Cardiac muscle cell (in vitro differentiated cells and primary cell): ENCODE measurements at places on chromosomes 13 and 19. TPM values are rescaled to one million over a fixed set of nuclear protein-coding genes. Genes with fewer than 3 reads are reported as not detected.

DNA sequence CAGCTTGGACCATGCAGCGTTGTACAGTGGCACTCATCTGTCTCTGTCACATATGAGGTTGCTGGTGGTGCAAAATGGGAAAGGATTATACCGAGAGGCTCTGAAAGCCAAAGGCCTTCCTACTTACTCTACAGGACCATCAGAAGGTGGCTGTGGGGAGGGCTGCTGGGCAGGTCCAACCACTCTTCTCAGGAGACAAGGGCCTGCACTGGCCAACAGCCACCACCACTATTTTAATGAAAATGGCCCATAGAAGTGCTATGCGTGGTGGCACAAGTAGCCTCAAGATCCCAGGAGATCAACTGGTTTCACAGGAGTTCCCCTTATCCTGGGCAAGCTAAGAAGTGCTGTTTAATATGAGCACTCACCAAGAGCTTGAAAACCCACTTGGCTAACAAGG is 52.3 kb downstream of the MRPL57 start:
- DNase-seq: no peak

DNA sequence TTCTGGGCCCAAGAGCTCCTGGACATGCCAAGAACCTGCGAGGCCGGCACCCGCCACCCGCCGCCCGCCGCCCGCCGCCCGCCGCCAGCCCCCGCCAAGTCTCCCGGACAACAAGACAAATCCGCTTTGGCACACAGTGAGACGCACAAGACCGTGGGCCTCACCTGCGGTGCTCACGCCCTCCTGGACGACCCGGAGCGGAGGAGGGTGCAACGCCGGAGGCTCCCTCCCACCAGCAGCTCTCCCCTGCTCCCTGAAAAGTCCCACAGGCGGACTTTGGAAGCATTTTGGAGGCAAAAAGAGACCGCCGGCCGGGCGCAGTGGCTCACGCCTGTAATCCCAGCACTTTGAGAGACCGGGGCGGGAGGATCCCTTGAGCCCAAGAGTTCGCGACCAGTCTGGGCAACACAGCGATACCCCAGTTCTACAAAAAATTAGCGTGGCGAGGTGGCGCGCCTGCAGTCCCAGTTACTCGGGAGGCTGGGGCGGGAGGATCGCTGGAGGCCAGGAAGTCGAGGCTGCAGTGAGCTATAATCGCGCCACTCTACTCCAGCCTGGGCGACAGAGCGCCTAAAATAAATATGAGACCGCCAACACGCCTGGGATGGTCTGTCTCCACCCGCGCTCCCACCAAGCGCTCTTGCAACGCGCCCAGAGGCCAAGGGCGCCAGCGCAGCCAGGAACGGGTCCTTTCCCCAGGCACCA is 783 bp downstream of the RHPN2 start:
- DNase-seq: no peak

DNA sequence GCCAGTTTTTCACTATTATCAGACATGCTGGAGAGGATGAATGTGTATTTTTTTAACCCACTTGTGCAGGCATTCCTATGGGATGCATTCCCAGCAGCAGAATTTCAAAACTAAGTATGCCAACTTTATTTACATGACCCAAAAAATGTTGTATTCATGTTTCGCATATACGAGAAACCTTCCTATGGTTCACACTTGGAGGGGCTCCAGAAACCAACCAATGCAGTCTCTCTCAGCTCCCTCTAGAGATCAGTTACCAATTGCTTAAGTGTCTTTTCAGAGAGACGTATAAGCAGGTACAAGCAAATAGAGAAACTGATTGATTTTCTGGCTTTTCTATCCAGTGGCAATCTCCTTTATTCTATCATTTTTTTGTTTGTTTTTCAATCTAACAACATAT is 5.5 kb upstream of the PTOV1 start:
- no peak for DNase-seq

- DNase-seq: peak; percentile 85
Observed at GRCh38 chr13:30340331-30341250, 33.2 kb upstream of the KATNAL1 start.

DNA sequence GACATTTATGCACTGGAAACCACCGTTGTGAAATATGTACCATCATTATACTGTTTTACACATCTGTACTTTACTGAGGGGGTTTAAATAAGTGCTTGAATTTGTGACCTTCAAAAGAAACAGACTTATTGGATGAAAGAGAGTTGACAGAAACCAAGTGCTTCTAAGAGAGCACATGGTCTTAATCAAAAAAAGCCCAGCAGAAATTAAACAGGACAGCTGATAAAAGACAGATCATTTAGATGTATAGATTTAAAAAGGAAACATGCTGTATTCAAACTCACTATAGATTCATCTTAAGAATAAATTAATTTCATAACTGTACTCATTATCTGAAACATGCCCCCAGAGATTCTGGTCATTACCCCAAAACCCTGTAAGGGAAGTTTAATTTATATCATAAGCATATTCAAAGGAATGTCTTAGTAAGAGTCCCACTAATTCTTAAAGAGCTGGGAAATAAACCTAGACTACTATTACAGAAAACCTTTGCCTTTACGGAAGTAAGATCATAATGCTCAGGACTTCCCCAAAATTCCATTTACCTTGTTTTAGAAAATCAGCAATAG is 421.8 kb downstream of the DCT start:
- DNase-seq: peak; percentile 29

DNA sequence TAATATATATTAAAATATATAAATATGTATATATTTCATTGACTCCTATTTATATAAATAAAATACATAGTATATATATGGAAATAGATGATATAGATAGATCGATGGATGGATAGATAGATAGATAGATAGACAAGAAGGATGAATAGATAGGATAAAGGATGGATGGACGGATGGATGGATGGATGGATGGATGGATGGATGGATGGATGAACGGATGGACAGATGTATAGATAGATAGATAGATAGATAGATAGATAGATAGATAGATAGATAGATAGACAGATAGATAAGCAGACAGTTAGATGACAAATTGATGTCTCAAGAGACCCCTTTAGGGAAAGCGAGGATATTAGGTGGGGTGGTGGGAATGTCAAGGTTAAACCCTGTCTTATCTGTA is 15.1 kb downstream of the CYP4F11 start:
- no peak for DNase-seq

DNA sequence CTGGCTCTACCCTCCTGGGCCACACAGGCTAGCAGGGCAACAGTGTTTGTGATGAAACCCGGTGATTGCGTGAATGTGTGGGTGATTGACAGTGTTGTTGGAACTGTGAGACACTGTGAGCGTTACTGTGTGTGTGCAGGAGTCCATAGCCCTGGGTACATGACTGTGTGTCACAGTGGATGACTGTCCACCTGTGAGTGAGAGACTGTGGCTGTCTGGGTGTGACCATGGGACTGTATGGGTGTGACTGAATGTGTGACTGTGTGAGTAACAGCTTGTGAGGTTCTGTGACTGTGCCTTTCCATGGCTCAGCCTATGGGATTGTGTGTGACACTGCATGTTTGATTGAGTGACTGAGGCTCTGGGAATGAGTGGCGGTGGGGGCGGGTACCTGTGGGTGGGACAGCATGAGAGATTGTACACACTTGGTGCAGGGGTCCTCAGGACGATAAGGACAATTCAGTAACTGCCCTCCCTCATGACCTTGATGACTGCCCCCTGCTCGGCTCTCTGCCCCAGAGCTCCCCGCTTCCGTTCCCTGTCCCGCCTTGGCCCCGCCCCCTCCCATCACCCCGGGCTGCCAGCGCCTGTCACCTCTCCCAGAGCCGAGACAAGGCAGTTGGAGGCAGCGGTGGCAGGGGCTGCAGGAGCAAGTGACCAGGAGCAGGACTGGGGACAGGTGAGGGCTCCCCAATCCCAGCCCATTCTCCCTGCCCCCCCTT is at the start of gene GIPR:
Gene GIPR (plus strand): TSS at position 602 of the 722 bp plus-strand sequence. CDS start 1,300 bp downstream, outside the sequence.
- peak; percentile 85 for DNase-seq

DNA sequence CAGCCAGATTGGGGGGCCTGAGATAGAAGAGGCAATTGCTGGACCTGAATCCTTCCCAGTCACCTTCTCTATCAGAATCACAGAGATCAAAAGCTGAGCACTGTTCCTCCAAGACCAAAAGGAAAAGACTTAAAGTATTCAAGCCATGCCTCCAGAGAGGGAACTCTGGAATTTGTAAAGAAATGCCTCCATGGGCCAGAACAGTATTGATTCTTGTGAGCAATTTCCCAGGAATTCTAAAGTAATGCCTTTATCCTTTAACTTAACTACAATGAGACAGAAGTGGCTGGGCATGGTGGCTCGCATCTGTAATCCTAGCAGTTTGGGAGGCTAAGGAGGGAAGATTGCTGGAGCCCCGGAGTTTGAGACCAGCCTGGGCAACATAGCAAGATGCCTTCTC is 148.8 kb downstream of the FLT1 start:
- DNase-seq: no peak

DNA sequence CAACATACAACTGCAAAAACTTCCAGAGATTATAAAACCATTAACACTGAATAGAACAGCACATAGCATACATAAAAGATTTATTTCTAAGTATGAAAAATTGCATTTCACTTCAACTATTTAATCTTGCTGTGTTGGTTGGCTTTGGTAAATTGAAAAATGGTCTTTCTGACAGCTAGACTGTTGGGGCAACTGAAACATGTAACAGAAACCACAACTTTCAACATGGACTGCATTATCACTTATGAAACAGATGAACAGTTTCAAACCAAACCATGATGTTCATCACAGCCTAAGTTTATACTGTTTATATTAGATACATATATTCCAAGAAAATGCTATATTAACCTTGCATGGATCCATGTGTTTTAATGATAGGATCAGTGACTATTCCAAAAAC is 324.1 kb upstream of the PCDH9 start:
- no peak for DNase-seq

DNA sequence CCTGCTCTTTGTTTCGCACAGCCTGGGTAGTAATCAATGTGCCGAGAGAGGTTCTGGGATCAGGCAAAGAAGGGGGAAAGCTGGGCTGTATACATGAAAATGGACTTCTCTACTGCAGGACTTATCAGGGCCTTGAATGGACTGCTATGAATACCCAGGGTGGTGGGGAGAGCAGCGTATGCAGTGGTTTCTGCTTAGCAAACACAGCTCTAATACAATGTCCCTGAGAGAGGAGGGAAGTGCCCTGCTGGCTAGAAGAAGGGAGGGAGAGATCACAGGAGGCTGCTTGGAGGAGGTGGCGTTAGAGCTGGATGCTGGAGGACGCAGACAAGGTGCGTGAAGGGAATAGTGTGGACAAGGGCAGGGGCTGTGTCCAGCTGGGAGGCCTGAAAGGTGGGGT is 116.1 kb downstream of the PTPRS start:
- no peak for DNase-seq

DNA sequence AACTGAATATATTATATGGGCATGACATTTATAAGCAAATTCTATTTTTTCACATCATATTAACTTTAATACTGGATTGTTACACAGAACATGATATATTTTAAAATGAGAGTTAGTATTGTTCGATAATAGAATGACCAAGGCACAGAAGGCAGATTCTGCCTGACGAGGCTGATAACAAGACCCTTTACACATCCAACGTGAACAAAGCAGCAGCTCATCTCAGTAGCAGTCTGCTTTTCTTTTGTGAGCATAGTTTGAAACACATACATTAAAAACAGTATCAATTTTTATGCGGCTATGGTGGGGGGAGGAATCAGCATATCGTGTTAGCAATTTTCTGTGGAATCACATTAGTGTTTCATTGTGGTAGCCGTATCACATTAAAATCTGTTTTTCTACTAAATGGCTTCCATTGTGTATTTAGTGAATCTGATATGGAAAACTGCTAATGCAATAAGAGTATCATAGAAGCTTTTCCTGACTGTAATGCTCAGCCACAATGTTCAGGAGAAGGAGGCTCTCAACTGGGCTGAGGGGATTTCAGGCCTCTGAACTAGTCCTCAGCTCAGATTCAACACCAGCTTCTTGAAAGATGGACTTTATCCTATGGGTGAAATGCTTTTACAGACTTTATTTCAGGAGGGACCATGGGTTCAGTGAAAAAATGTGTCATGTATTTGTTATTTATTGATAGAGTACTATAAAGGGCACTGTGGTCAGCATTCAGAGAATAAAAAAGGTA is 4.0 kb downstream of the SMAD9 start:
- DNase-seq: no peak

- DNase-seq: no peak
Observed at GRCh38 chr13:109476001-109476400, 310.4 kb downstream of the IRS2 start.

- peak; percentile 82 for DNase-seq
Observed at GRCh38 chr13:113209336-113209758, at the start of gene CUL4A. Gene CUL4A (plus strand): TSS chr13:113209613. CDS start chr13:113209628, 15 bp downstream.

DNA sequence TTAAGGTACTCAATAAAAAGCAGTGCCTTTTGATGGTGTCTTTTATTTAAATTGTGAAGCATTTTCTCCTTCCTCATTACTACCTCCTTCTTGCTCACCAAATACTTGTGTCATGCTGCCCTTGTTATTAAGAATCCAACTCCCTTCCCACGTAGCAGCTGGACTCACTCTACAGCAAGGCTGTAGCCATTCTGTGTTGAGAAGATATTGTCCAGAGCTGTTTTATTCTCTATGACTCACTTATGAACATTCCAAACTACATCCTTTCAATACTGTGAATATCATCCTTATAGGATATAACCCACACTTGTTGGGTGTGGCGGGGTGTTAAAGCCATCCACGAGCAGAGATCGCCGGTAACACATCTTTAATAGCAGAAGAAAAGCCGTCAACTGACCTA is 1671.5 kb upstream of the SLC10A2 start:
- DNase-seq: peak; percentile 51

GRCh38 chr19:27774827-27775226 is 1438.1 kb downstream of the UQCRFS1 start:
- no peak for DNase-seq

DNA sequence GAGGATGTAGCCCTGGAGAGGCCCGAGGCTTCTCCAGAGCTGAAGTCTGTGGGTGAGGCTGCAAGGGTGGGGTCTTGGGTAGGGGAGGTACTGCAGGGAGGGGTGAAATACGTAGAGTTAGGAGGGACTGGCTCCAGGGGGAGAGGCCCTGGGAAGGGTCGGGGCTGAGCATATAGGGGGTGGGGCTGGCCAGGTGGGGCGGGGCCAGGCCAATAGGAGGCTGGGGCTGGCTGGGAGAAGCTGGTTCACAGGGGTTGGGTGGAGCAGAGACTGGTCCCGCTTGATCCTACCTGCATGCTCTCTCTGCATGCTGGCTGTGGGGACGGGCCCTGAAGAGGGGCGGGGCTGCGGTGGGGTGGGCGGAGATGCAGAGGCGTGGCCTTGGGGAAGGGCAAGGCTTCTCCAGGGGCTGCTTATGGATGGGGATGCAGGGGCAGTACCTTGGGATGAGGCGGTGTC is 51.9 kb downstream of the CELF5 start:
- DNase-seq: no peak

DNA sequence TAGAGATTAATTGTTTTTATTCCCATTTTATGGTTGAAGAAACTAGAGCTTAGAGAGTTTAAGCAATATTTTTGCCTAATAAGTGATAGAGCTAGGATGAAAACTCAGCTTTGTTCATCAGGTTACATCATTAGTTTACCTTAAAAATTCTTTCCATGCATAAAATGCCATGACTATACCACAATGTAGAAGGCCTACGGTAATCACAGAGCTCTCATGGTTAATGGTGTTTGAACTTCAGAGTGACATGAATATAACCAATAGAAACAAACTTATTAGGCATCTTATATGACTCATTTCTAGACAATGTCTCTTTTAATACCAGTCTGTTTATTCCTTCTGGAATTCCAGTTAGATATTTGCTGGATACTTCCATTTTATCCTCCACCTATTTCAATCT is 78.5 kb downstream of the FGF9 start:
- no peak for DNase-seq

The KLK15 gene
- not detected in 2 replicates for total RNA-seq

The CYP2F1 gene
- not detected in 2 replicates for total RNA-seq

The FUT2 gene
- not detected in 2 replicates for total RNA-seq

The LENG9 gene
- 6.3 and 7.6 TPM in 2 replicates for total RNA-seq

The ZSCAN1 gene
- 31.9 and 38.4 TPM in 2 replicates for total RNA-seq

The CEACAM21 gene
- total RNA-seq: 2.8 and 4.4 TPM in 2 replicates

The OVOL3 gene
- total RNA-seq: not detected in 2 replicates

The PCSK4 gene
- total RNA-seq: 11.2 and 28.6 TPM in 2 replicates
